ENCODE measurements at places on chromosomes 12 and 14.

GRCh38 chr14:59020382-59020781 lies 168.1 kb upstream of the DAAM1 start:
- DNase-seq: no peak

DNA sequence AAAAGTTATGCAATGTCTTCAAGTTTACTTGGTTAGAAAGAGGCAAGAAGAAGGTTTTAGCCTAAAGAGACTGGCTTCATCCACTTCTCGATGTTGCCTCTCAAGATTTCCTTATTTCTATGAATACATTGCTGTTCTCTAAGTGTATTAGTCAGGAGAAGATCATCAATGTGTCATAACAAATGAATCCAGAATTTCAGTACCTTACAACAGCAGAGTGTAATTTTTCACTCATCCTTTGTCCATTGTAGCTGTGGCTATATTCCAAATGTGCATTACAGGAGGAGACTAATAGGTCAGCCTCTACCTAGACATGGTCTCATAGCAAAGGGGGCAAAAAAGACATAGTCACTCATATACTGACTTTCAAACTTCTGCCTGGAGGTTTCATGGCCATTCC lies 579.1 kb downstream of the PRKD1 start:
- DNase-seq: no peak

DNA sequence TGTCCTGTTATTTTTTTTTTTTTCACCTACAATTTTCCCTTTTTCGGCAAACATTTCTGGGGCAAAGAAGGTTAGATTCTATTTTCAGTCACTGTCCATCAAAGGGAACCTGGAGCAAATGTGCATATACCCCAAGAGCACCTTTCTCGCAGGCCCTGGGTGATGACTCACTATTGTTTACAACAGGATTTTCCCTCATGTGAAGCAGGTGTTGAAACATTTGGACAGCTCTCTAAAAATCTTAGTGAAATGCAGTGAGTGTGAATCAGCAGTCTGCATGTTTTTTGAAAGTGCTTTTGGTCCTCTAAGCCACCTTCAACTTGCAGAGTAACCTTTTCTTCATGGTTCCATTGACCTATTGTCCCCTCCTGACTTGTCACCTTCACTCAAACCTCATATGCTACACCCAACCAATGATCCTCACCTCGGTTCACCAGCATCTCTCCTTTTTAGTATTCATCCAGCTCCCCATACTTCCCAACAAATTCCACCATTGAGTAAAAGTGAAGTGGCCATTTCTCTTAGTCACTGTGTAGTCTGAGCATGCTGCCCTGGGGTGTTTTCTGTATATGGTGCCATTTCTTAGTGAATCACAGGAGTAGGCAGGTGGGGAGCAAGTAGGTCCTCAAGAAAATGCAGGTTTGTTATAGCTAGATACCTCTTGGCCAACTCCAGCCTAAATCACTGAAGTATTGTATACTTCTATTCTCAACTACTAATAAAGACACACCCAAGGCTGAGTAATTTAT lies 260.2 kb downstream of the BMP4 start:
- no peak for DNase-seq

DNA sequence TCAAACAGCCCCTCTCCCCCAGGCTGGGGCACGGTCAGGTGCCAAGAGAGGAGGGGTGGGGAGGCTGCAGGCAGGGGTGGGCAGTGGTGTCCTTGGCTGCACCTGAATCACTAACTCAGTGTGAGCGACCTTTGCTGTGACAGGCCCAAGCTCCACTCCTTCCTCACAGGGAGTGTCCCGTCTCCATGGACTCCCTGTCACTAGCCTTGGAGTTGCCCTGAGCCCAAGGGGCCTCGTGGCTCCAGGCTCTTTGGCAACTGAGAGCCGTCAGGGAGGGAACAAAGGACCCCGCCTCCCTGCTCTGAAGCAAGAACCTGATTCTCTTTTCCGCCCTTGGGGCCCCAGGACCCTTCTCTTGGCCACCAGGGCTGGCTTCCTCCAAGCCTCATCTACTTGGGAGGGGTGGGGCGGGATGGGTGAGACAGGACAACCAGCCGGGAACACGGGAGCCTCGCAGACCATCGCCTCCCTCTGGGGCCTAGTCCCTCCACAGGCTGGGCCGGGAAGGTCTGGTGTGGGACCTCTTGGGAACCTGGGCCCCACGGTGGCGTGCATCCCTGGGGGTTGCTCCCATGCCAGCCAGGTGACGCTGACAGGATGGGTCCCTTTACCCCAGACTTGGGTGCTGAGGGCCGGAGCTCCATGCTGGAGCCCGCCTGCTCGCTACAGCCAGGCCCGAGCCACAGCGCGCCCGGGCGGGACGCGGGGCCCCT lies 935 bp upstream of the ADSS1 start:
- DNase-seq: no peak

GRCh38 chr14:105067969-105068301 lies 2.7 kb upstream of the GPR132 start:
- no peak for DNase-seq

- DNase-seq: no peak
Observed at GRCh38 chr12:2813214-2814185, 1.0 kb downstream of the ITFG2 start.

- no peak for DNase-seq
Observed at GRCh38 chr12:55057481-55057880, 37.7 kb downstream of the NEUROD4 start.

- DNase-seq: no peak
Observed at GRCh38 chr12:91556909-91557308, 374.3 kb upstream of the DCN start.

DNA sequence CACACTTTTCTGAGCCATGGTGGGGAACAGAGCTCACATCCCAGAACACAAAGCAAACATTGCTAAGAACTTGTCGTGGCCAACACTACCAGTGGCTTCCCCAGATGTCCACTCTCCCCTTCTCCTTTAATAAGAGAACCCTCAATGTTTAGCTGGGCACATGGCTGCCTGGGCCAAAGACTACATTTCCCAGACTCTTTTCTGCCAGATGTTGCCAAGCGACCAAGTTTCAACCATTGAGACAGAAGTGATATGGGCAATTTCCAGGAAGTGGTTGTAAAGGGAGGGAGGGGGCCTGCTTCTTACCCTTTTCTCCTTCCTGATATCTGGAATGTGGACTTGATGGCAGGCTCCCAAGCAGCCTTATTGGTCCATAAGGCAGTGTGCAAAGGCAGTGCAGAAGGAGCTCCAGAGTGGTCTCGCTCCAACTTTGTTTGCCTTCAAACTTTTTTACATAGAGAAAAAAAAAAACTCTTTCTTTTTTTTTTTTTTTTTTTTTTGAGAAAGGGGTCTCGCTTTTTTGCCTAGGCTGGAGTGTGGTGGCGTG lies 24.9 kb upstream of the JDP2 start:
- no peak for DNase-seq

- no peak for DNase-seq
Observed at GRCh38 chr12:26125400-26126339, 833 bp upstream of the BHLHE41 start.

- DNase-seq: no peak
Observed at GRCh38 chr12:130132831-130133511, 29.3 kb upstream of the FZD10 start.

GRCh38 chr14:89861630-89862029 lies 92.9 kb downstream of the EFCAB11 start:
- no peak for DNase-seq

- no peak for DNase-seq
Observed at GRCh38 chr12:88576866-88577265, 3.4 kb downstream of the KITLG start.

DNA sequence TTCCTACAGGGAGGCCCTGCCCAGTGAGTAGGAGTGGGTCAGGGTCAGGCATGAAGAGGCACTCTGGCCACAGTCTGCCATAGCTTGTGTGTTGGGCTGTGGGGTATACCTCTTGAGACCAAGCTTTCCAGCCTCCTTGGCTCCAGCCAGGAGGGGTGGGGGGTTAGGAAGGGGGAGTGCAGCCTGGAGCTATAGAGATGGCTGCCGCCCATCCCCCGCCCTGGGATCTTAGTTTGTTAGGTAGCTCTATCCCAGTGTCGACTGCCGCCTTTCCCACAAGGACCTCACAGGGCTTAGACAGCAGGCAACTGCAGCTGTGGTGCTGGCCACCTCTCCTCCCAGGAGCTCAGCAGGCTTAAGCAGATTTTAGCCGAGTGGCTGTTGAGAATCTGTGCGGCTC lies 216.4 kb downstream of the PLCZ1 start:
- no peak for DNase-seq

- DNase-seq: no peak
Observed at GRCh38 chr14:33510991-33511390, 439.9 kb downstream of the EGLN3 start.

- DNase-seq: no peak
Observed at GRCh38 chr14:55739967-55740648, 160.1 kb downstream of the KTN1 start.

- no peak for DNase-seq
Observed at GRCh38 chr14:63793376-63793775, 59.4 kb upstream of the SYNE2 start.

- DNase-seq: no peak
Observed at GRCh38 chr14:40601063-40601462, 1005.6 kb upstream of the LRFN5 start.

GRCh38 chr14:88937706-88938105 lies 113.3 kb downstream of the TTC8 start:
- no peak for DNase-seq

DNA sequence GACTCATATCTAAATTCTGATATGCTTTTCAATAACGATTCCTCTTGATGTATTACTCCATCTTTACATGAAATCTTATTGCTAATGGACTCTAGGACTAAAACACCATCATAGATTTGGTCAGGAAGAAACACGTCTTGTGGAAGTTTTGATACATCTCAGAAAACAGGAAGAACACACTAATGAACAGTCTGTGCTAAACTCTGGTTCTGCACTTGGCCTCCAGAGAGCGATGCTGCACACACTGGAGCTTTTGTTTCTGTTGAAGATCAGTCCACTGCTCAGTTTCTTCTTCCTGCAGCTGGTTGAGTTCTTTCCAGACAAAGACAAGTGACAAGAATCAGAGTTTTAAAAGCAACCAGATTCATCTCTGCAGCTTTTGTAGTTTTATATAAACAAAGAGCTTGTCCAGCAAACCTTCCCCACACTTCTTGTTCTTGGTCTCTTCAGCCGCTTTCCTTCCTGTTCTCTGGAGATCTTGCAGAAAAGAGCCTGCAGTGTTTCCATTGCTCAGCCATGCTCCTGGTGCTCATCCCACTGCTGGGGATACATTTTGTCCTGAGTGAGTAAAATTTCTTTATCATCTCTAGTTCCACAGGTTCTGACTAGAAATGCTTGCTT lies 229.1 kb upstream of the OR4E1 start:
- no peak for DNase-seq

- DNase-seq: no peak
Observed at GRCh38 chr12:91074154-91074709, 16.4 kb upstream of the KERA start.

DNA sequence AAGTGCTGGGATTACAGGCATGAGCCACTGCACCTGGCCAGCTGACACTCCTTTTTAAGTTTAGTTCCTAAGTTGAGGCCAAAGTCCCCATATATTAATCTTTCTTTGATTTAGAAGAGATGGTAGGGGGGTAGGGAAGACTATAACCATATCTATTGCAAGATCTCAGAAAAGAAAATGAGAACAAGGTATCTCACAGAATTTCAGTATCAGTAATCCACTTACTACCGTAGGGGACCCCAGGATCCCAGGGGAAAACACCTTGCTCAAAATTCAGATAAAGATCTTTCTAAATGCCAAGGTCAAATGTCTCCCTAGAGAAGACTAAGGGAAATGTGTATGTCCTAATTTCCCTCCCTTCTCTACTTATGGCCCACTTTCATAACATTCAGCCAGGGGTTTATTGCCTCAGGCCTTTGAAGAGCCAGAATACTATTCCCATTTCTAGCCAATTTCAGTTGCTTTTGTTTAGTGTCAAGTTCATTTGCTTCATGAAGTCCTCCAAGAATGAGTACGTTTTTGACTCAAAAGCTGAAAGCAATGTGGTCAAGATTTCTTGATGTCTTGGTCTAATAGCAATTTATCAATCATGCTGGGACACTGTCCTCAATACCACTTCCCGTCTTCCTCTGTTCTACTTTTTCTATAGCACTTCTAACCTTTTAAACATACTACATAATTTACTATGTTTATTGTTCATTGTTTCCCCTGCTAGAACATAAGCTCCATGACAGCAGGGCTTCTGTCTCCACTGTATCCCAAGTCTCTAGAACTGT lies 86.3 kb downstream of the DCAF5 start:
- DNase-seq: no peak

GRCh38 chr14:49581209-49582112 lies 4.7 kb downstream of the RPS29 start:
- DNase-seq: no peak

DNA sequence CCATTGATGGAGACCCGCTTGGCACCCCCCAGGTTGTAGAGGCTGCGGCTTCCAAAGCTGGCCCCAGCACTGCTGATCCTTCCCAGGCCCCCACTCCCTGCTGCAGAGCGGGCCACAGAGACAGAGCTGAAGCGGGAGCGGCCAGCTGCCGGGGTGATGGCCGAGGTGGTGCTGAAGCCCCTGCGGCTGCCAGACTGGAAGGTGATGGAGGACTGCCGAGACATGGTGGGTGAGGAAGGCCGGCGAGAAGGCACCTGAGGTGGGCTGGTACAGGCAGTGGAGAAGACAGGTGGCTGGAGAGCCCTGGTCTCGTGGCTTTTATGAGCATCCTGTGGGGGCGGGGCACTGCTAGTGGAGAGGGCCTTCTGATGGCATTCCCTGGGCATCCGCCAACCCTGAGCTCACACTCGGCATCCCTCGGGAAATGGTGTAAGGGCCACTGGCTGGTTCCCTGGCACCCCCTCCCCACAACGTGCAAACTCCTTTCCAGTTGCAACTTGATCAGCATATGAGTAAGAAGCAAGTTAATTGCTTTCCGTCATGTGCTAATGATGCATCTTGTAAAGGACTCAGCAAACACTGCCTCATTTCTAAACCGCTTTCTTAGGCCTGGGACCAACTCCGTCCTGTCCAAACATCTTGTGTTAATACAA lies at the start of gene KRT75:
Gene KRT75 (minus strand): TSS at position 291 of the 653 bp plus-strand sequence. CDS start 67 bp downstream, at position 224.
- DNase-seq: no peak

- DNase-seq: no peak
Observed at GRCh38 chr14:40240245-40240859, 808.1 kb upstream of the FBXO33 start.

GRCh38 chr14:103281496-103282231 lies 52.4 kb upstream of the EIF5 start:
- DNase-seq: no peak

GRCh38 chr12:61356485-61356884 lies 903.7 kb upstream of the USP15 start:
- DNase-seq: no peak

- DNase-seq: no peak
Observed at GRCh38 chr12:66877925-66878324, 199.0 kb upstream of the GRIP1 start.

DNA sequence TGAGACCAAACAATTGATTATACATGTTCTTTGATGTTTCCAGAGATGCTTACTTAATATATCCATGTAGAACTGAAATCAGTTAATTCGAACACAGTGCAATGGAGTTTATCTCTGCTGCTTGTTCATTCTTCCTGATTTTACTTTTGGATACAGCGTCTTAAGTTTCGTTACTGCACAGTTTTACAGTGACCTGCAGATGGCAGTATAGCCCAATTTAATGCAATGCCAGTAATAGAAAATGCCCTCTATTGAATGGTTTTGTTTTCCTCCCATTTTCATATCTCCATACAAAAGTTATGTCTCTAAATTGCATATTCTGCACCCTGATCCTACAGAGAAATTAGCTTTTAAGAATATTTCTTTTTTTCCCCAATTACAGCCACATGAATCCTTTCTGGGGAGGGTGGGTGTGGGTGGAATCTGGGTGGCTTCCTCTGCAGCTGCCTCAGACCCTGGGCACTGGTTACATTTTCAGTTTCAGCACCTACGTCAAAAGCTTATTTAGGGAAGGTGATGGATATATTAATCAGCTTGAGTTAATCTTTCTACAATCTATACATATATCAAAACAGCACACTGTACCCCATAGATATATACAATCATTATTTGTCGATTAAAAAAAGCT lies 101.1 kb upstream of the DCD start:
- no peak for DNase-seq

Data from activated CD8-positive, alpha-beta memory T cell treated with anti-CD3 and anti-CD28 coated beads for 1 hour (primary cell).